NCI-H510A (cell line): ENCODE measurements at places on chromosomes 6 and 20.

- DNase-seq, result no peak
Observed at GRCh38 chr6:73538116-73538779, 17.4 kb upstream of the EEF1A1 start.

GRCh38 chr6:42520786-42521607 lies 42.8 kb upstream of the UBR2 start:
- no peak for DNase-seq

DNA sequence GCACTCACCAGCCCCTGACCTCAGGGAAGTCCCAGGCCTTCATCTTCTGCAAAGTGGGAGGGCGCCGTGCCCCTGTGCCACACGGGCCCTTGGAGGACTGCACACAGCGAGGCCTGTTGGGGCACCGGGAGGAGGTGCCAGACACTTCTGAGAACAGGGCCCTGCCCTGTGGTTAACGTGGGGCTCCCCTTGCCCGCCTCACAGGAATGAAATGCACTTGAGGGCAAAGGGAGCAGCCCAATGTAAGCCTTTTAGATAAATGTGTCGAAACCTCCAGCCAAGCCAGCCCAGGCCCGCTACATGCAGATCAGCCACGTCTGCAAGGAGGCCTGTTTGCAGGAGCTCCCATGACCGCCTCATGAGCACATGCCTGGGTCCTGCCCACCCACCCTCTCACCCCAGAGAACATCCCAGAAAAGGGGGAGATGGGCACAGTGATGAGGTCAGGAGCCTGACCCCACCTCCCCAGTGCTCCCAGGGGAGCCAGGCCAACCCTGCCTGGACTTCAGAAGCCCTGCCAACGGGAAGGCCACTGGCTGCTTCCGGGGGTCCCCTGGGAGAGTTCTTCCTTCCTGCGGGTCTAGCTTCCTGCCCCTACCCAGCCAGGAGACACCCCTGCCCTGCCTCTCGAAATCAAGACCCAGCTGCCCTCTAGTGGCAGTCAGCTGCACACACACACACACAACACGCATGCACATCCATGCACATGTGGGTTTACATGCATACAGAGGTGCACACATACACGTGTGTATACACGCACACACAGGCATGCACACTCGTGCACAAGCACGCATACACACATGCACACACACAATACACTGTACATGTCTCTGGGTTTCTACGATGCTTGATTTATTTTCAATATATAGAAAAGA lies 178.7 kb downstream of the TAF4 start:
- DNase-seq, result no peak

GRCh38 chr6:132483779-132484679 lies 28.9 kb downstream of the STX7 start:
- DNase-seq, result no peak

GRCh38 chr6:154247119-154247861 lies 109.3 kb downstream of the IPCEF1 start:
- no peak for DNase-seq

DNA sequence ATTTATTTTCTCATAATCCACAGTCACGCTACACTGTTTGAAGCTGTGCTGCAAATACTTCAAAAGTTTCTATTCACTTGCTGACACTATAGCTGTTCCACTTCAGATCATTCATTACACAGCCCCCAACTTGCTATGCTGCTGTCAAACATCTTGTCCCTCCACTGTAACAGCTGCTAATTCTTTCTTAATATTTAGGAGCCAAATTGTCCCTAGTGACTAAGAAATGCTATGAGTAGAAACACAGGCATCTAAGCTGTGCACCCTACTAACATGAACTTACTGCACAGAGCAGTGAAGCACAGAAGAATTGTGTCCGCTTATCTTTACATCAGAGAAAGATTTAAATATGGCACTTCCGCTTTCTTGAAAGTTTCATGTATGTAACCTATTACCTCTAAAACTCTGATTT lies 91.3 kb downstream of the PDE10A start:
- no peak for DNase-seq

DNA sequence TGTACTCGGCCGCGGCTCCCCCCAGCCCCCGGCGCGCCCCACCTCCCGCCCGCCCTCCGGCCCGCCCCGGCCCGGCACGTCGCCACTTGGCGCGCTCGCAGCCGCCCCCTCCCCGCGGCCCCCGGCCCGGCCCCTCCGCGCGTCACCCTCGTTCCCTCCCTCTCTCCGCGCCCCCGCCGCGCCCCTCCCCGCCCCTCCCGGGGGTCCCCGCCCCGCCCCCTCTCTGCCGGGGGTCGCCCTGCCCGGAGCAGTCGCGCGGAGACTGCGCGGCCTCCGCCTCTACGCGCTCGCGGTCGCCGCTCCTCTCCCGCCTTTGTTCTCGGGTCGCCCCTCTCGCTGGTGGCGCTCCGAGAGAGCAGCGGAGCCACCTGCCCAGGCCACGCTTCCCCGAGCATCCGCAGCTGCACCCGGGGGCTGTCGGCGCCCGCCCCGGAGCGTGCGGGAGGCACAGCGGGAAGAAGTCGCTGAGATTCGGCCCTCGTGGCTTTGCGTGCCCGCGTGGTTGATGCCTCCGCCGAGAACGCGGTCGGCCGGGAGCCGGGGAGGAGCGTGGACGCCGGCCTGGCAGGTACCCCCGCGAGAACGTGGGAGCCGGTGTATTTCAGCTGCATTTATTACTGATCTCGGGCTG lies at the start of gene PHF10:
Gene PHF10 (minus strand): TSS at position 7 of the 631 bp plus-strand sequence. CDS start 569 bp downstream, outside the sequence.
- DNase-seq, result no peak

GRCh38 chr6:107228754-107229153 lies 113.4 kb upstream of the BEND3 start:
- no peak for DNase-seq

DNA sequence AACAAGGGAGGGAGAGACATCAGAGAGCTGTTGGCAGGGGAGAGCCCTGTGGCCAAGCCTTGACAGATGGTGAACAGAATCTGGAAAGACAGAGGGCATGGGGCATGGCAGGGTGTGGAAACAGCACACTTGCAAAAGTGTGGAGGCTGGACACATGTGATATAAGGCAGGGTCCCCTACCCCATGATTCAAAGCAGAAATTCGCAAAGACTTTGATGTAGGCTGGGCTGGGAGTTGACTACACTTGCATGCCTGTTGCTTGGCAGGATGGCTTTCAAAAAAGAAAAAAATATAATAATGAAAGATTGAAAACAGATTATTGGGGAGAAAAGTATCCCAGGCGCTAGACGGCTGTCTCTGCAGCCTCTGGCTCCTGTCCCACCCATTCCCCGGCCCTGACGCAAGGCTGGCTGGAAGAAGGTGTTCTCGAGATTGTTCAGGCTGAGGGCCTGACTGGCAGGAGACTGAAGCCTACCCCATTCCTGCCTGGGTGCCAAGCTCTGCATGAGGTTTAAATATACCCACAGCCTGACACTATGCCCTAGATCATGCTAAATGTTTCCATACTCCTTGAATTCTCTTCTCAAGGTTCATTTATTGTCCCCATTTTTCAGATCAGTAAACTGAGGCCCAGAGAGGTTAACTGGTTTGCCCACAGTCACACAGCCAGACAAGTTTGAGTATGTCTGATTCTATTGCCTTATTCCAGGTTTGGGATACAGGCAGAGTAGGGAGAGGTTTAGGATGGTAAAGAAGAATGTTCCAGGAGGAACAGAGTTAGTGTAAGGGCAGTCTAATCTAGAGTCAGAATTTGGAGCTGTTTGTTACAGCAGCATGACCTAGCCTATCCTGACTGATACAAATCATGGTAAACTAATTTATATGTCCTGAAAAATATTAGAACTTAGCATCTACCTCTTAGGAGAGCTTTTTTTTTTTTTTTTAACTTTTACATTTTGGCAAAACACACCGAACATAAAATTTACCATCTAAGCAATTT lies 23.4 kb upstream of the CCN5 start:
- DNase-seq, result no peak

GRCh38 chr6:3744901-3745470 lies 6.5 kb downstream of the PXDC1 start:
- no peak for DNase-seq

GRCh38 chr20:479487-479886 lies 17.2 kb upstream of the TBC1D20 start:
- no peak for DNase-seq

GRCh38 chr6:88165087-88165843 lies 882 bp downstream of the CNR1 start:
- no peak for DNase-seq

DNA sequence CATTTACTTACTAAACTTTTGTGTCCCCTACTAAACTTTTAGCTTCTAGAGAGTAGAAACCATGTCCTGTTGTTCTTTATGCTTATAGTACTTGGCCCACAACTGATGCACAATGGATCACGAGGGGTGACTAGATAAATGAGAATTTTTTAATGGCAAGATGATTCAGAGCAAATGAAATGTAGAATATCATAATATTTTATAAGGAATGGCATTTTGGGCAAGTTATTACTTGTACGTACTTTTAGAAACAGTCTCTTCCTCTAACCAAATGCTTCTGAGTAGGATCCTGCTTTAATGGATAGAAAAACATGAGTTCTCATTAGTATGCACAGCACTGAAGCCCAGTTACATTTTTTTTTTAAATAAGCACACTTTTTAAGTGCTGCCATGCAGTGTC lies 336.3 kb downstream of the NRN1 start:
- DNase-seq, result no peak

DNA sequence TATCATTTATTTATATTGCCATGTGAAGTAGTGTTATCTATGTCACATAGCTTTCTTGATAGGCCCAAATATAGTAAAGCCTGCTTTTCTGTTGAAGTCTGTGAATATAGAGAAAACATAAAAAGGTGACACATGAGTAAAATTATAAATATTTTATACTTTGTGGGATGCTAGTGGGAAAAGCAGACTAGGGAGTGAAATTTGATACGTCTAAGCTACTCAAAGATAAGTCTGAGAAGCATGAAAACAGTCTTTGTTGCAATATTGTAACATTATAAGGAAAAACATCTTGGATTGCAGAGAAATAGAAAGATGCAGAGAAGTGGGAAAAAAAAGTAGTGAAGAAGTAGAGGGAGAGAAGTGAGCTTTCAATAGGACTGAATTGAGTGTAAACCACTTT lies 75.4 kb downstream of the ZNF292 start:
- no peak for DNase-seq

DNA sequence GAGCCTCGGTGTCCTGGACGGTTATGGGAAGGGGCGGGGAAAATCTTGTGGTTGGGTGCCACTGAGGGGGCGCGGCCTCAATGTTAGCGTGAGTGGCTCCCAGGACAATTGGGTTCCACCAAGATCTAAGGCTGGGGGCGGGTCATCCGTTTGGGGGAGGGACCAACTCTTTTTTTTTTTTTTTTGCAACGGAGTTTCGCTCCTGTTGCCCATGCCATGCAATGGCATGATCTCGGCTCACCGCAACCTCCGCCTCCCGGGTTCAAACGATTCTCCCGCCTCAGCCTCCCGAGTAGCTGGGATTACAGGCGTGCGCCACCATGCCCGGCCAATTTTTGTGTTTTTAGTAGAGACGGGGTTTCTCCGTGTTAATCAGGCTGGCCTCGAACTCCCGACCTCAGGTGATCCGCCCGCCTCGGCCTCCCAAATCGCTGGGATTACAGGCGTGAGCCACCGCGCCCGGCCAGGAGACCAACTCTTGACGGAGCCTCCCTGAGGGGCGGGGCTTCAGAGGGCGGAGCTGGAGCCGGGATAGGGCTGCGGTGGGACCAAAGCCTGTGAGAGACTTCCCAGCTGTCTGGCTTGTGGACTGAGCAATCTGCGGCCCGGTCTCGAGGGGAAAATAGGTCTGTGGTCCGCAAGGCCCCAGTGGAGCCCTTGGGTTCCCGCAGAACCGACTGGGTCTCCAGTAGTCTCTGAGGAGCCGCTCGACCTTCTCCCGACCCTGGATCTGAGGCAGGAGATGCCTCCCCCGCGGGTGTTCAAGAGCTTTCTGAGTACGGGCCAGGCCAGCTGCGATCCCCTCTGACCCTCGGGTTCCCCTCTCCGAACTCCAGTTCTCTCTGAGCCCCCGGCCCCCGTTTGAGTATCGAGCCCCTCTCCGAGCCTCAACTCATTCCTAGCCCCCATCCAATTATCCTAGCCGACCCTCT lies 1.1 kb downstream of the SPAG4 start:
- DNase-seq, result no peak

DNA sequence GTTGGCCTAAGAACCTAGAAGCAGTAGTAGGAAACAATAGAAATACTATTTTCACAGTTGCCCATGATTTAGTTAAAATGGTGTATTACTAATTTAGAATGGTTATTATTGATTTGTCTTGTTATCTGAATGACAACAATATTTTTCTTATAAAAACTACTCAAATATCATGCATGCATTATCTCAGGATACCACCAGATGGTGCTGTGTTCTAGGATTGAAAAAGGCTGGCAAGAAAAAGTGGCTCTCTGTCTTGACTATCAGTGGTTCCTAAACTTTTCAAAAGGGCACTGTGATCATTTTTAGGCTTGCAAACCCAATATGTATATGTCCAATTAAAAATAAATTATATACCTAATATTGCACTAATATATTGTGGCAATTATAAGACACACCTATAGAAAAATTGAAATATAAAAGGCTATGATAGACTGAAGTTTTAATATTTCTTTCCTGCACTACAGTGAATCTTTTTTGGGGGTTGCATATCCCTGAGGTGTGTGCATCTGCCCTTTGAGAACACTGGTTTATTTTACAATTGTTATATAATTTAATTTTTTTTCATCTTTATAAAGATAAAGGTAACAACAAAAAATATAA lies 131.7 kb upstream of the MLIP start:
- peak; percentile 8 for DNase-seq

GRCh38 chr6:3410385-3411360 lies 46.2 kb downstream of the SLC22A23 start:
- DNase-seq, result no peak

GRCh38 chr20:41701588-41702348 lies 83.6 kb upstream of the CHD6 start:
- no peak for DNase-seq

DNA sequence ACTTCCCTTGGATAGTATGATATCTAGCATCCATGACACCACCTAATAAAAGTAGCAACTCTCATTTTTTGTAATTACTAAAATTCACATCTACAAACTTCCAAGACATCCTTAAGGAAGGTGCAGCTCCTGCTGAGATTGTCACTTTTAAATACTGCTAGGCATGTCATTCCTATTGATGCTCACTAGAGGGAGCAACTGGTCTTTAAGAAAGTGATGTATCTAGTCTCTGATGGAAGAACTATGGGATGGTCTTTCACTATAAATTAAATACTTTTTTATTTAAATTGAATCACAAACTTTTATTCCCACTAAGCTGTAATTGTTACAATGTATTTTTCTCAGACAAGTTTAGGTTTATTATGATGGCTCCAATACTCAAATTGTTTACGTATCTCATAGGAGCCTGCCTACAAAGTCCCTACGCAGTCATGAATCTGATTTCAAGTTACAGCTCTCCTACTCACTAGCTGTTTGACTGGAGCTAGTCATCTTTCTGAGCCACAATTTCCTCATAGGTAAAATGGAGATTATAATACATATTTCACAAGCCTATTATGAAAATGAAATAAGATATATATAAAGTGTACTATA lies 8.1 kb upstream of the TSPYL1 start:
- DNase-seq, result no peak
